Activated T-cell treated with anti-CD3 and anti-CD28 coated beads for 24 hours (primary cell): ENCODE measurements at places on chromosomes 11 and 22.

GRCh38 chr22:23501261-23501619 lies 78.8 kb downstream of the IGLL1 start:
- no peak for DNase-seq

GRCh38 chr22:33022231-33022630 lies 36.0 kb downstream of the SYN3 start:
- no peak for DNase-seq

DNA sequence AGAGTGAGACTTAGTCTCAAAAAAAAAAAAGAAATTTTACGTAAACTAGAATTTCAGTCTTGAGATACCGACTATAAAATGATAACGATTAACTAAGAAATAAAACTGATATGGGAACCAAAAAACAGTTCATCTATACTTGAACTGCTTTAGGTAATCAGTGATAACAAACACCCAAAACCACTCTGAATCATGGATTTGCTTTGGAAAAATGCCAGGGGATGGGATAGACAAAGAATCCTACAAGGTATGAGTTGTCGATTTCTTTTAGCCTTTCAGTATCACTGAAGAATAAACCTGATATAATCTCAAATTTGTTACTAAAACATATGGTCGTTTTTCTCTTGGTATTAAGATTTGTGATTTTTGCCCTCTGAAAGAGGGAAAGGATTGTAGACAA lies 13.7 kb downstream of the CSTF3 start:
- DNase-seq = no peak

GRCh38 chr11:76269247-76269646 lies 62.9 kb upstream of the WNT11 start:
- no peak for DNase-seq

DNA sequence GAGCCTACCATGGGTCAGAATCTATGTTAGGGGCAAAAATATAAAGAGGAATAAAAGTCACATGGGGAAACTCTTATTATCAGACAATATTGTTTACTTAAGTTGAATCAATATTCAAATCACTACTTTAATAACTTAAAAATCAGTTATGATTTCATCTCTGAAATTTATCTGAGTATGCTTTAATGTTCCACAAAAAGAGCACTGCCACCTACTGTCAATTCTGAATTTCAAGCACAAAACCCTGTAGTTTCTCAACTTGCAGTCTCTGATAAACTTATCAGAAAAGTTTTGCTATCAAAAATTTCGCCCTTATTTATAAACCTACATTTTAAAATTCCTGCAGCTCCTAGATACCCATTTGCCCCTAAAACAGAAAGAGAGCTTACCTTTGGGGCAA lies 47.3 kb downstream of the RDX start:
- no peak for DNase-seq

DNA sequence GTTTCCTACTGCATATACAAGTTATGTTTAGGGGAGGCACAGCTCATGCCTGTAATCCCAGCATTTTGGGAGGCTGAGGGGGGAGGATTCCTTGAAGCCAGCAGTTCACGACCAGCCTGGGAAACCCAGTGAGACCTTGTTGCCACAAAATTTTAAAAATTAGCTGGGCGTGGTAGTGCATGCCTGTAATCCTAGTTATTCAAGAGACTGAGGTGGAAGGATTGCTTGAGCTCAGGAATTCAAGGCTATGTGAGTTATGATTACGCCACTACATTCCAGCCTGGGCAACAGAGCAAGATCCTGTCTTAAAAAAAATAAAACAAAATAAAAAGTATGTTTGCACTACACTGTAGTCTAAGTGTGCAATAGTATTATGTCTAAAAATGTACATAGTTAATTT lies 108.8 kb upstream of the TEAD1 start:
- DNase-seq = no peak

- DNase-seq = no peak
Measured at GRCh38 chr11:77770629-77771028, 49.9 kb downstream of the RSF1 start.

DNA sequence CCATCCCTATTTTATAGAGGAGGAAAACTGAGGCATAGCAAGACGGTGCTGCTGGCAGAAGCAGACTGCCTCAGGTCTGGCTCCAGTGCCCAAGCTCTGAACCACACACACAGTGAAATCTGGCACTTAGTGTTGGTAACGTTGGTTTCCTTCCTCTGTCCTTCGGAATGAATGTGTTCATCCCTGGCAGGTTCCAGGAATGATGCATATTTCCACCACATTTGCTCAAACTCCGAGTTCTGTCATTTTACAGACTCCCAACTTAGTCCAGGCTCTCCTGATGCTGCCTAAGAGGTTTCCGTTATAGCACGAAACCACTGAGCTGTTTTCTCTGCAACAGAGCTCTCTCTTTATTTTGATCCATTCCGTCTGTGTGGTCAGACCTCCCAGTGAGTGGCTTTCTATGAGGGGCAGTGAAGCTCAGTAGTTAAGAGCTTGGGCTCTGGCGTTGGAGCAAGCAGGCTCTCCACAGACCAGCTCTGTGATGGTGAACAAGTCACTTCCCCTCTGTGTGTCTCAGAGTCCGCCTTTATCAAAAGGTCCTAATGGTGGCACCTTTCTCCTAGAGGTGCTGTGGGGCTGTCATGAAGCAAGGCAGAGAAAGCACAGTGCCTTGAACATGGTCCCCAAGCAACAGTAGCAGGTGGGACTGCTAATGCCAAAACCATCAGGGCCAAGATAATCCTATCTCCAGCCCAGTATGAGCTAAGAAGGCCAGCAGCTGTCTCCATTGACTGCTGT lies 200.3 kb downstream of the MYO18B start:
- DNase-seq = no peak

GRCh38 chr22:42313804-42314581 lies 43.5 kb upstream of the TCF20 start:
- no peak for DNase-seq

DNA sequence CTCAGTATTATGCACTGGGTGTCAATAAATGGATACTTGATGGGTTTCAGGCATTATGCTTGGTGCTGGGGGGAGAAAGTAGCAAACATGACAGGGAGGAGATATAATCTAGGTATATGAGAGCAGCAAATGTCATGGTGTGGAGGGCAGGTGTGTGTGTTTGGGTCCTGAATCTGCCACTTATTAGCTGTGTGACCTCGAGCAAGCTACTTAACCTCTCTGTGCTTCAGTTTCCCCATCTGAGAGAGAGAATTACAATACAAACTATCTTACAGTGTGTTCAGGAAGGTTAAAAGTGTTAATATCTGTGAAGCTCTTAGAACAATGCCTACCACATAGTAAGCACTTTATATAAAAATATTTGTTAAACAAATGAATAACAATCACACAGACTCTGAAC lies 2.8 kb downstream of the SLC22A8 start:
- no peak for DNase-seq

DNA sequence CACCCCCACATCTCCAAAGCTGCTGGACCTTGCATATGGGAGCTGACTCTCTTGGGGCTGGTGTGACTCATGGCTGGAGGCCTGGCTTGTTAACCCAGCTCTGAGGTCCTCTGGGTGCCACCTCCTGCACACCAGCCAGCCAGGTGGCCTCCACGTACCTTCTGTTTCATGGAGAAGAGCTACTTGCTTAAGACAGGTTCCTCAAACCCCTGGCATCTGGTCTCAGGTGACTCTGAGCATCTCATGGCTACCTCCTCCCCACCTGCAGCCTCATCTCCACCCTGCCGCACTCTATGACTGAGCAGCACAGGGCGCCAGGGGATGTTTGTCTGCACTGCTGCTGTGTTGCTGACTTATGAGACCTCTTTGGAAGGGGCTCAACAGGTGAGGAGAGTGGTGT lies 55.7 kb downstream of the BCR start:
- no peak for DNase-seq

- DNase-seq = no peak
Measured at GRCh38 chr11:106322106-106322505, 244.6 kb downstream of the AASDHPPT start.

- no peak for DNase-seq
Measured at GRCh38 chr11:94926698-94927237, 46.6 kb downstream of the CWC15 start.

- DNase-seq = no peak
Measured at GRCh38 chr11:36051235-36052144, 107.6 kb downstream of the LDLRAD3 start.

DNA sequence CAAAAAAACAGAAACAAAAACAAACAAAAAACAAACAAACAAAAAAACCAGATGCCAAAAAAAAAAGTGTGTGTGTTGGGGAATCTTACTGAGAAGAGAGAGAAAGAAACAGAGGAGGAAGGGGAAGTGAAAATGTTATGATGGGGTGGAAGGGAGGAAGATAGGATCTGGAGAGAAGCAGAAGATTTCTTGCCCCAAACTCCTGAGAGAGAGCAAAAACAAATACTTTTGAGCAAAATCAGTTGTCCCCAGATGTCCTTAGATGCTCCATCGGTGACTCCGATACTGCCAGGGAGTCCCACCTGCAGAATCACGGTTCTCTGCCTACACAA lies 19.9 kb upstream of the GRAMD1B start:
- no peak for DNase-seq
